Thoracic aorta (tissue), 2 donors: ENCODE measurements at places on chromosomes 7 and 10. TPM values are rescaled to one million over a fixed set of nuclear protein-coding genes. Genes with fewer than 3 reads are reported as not detected.

Gene AKR1E2
- 17.6 TPM for total RNA-seq

DNA sequence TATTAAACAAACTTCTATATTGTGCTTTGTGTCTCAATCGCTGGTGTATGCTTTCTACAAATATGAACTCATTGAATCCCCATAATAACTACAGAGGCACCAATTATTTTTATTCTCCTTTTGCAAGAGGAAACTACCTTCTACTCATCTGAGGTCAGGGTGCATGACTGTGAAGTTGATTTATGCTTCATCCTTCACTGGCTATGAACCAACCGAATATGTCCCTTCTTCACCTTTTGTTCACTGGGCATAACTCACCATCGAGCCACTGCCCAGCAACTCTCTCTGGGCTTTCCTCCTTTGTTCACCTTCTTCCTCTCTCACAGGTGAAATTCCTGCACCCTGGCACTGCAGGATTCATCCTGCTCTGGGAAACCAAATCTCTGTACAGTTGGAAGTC is 61.3 kb upstream of the PFKP start:
- no peaks in the 10 kb centered on the region for H3K36me3 ChIP-seq
- H3K4me1 ChIP-seq: no peaks in the 10 kb centered on the region
- no peaks in the 10 kb centered on the region for H3K27me3 ChIP-seq
- H3K27ac ChIP-seq: no peak overlapping the region
- DNase-seq: no peak
- H3K4me3 ChIP-seq: no peak overlapping the region

DNA sequence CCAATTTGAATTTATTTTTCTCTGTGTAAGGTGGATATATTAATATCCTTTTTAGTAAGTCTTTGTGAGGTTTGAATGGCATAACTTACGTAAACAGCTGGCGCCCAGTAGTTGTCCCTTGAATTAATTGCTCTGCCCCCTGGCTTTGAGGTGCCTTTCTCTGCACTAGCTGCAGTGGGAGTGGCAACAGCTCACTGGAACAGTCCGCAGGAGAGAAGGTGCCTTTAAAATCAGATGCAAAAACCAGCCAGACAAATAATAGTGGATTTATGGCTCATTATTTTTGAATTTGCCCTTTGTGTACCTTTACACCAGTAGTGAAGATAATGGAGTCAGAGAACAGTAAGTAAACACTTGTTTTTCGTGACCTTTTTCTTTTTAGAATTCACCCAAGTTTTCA is 11.8 kb downstream of the FERD3L start:
- no peak overlapping the region for H3K27ac ChIP-seq
- no peak for DNase-seq
- no peaks in the 10 kb centered on the region for H3K4me1 ChIP-seq

- no peak for DNase-seq
- no peaks in the 10 kb centered on the region for H3K27me3 ChIP-seq
- peaks cover 27% of the 10 kb centered on the region for H3K4me1 ChIP-seq
- peak overlapping the region; percentile 40 for H3K27ac ChIP-seq
- H3K4me3 ChIP-seq: no peak overlapping the region
These were observed 26.2 kb upstream of the BMPR1A start for GRCh38 chr10:86730227-86730626.

DNA sequence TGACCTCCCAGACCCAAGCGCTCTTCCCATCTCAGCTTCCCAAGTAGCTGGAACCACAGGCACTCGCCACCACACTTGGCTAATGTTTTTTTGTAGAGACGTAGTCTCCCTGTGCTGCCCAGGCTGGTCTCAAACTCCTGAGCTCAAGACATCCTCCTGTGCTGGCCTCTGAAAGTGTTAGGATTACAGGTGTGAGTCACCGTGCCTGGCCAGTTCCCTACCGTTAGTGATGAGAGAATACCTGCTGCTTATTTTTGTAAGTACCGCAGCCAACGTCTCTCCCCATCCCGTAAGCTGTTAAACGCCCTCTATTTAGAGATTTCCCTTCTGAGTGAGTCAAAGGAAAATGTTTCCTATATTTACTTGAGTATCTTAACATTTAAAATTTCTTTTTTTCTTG is 38.5 kb upstream of the PDLIM1 start:
- peaks cover 6% of the 10 kb centered on the region for H3K4me1 ChIP-seq
- no peak overlapping the region for H3K4me3 ChIP-seq
- H3K36me3 ChIP-seq: peaks cover 70% of the 10 kb centered on the region
- no peak for DNase-seq
- H3K27ac ChIP-seq: peak overlapping the region; percentile 97
